ENCODE measurements at places on chromosomes 12 and 14.

DNA sequence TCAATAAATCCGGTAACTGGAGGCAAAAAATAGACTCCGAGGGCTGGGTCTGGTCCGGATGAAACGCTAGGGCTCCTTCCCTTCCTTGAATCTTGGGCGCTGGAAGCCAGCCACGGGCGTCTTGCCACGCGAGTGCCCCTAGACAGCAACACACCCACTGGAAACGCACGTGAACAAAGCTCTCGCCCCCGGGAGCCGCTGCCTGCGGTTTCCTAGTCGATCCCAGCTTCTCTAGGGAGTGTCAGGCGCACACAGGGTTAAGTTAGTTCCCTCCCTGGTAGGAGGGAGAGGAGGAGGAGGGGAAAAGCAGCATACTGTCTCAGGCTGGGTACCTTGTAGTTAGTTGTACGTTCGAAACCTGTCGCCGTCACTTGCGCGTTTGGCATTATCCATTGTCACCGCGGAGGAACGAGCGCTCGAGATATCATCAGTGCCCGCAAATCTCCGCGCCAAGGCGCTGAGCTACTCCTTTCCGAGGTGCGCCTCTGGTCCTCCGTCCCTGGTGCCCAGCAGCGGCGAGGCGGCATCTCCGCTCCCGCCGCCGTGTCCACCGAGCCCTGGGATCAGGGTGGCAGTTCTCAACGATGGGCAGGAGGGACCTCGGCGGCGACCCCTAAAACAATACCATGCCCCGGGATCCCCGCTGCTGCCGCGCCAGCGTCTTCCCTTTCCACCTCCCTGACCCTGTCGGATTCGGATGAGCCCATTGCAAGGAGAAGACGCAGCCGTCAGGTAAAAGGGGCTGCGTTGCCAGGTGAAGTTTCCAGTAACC is at the start of gene FLRT2:
Gene FLRT2, plus strand, starts transcription at position 342 of the 772 bp plus-strand sequence. CDS start 91,371 bp downstream, outside the sequence.
- peak; percentile 77 for DNase-seq

DNA sequence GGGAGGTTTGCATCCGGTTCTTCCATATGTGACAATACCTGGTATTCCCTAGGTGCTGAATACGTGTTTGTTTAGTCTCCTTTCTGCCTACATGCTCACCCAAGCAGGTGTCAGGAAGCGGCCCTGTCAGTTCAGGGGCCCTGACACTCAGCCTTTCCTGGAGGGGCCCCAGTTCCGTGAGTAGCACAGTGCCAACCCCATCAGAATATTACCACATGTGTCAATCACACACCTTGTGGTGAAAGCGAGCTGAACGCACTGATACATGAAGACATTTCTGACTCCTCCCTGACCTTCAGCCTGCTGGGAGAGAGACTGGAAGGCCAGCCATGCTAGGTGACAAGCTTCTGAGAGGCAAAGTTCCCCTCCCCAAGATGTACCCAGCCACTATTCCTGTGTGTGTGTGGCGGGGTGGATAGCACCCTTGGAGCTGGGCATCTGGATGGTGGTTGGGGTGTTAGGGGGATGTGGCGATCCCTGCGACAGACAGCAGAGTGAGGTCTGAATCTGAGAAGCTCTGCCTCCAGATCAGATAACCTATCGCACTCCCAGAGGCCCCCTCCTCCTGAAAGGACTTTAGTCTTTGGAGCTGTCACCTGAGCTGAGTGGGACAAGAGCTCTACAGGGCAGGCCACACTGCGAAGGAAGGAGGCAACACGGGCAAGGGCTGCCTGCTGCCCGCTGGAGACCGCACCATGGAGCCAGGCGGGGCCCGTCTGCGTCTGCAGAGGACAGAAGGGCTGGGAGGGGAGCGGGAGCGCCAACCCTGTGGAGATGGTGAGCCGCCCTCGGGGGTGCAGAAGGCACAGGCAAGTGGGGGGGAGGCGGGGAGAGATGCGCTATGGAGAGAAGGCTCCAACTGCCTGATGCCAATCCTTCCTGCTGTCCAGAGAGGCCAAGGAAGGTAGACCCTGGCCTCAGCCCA is at the start of gene SOAT2:
Gene SOAT2, plus strand, starts transcription at position 604 of the 925 bp plus-strand sequence. Its CDS starts 92 bp downstream, at position 696.
- DNase-seq = no peak

DNA sequence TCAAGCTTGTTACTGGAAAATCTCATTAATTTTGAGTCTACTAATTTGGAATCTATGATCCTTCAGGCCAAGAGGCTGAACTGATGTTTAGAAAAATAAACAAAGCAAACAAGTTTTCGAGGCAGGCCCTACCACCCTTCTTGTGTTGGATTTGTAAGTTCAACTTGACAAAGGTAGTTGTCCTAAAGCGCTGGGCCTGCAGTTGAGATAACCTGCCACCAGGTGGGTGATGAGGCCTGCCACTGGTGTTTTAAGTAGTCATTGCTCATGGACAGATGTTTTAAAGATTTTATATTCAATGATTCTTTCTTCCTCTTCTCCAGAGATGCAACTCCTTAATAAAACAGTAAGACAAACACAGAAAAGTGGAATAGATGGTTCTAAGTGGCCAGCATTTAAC is 19.4 kb downstream of the ACVRL1 start:
- no peak for DNase-seq

DNA sequence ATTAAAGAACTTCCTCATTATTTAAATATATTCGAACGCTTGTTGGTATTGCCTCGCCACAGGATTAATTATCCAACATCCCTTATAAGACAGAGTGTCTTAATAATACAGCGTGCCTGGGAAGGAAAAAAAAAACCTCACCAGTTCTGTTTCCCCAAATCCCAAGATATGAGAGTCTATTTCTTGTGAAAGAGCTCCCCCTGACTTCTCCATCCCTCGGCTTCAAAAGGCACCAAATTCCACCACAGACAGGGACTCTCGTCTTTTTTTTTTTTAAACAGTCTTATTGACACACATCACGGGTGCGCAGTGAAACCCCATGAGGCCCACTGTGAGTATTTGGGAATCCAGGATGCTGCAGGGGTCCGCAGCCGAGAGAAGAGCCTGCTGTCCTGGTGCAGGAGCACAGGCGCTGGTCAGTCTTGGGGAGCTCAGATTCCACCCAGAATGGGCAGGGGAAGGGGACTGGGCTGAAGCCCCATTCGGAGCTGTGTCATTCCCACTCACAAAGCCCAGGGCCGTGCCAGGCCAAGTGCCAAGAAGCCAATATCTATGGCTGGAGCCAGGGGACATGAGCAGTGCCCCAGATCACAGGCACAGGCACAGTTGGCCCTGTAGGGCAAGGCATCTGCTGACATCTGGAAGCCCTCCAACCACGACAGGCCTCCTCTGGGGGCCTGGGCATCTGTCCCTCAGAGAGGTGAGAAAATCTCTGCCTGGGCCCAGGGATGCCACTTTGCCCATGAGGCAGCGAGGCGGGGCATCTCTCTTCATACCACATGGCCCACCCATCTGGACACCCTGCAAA is 71.9 kb downstream of the BCL11B start:
- no peak for DNase-seq

DNA sequence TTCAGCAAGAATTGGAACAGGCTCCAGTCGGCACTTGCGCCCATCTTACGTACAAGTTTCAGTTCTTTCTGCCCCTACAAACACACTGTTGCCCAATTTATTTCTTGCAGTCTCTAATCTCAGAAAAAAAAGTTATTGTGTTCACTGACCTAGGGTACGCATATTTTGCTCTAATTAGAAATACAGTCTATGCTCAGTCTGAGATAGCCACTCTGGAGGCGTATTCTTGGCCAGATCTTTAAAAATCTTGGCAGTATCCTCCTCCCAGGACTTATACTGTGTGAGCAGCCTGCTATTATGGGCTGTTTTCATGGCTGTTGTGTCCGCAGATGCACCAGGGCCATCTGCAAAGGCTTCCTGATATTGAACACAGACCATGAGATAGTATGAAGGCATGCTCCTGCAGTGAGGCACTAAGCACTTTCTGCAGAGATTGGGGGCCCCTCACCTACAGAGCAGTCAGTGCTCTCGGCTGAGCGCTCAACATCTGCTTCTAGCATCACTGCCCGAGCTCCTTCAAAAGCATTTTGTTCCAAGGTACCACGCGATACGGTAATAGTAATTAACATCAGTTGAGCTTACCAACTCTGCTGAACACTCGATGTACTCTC is 57.9 kb downstream of the PPM1H start:
- peak; percentile 27 for DNase-seq

DNA sequence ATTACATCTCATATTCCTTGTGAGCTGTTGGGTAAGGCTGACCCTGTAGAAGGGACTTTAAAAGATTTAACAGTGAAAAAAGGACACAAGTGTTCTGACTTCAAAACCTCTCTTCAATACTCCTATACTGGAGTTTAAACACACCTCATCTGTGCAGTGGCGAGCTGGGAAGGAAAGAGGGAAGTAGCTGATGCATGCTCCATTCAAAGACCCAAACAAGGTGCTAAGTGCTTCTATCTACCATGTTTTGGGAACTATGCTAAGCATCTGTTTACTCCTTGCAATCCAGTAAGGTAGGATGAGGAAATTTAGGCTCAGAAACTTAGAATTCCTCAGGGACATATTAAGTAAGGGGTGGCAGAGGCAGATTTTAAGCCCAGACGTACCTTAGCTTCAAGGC is 16.4 kb upstream of the DNM1L start:
- no peak for DNase-seq

- DNase-seq = no peak
Measured at GRCh38 chr12:7748852-7749251, 1.7 kb upstream of the CLEC4C start.

- no peak for DNase-seq
Measured at GRCh38 chr12:14913381-14913781, 25.0 kb downstream of the ERP27 start.

DNA sequence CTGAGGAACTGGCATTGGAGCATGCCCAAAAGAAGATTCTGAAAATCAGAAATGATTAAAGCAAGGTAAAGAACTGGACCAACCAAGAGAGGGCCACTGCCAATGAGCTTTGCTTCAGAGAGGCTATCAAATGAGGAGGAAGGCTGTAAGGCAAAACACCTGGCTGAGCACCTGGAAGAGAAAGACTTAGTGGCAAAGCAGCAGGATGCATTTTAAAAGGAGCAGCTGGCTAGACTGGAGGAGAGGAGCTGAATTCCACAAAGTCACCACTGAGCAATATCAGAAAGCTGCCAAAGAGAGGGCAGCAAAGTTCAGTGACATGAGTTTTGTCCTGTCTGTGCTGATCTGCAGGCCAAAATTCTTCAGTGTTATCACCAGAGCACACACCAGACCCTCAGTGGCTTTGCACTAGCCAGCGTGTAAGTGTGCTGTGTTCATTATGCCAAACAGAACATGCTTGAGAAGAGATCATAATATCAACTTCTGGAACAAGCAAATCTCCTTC is 338.7 kb downstream of the TRHDE start:
- DNase-seq = no peak

DNA sequence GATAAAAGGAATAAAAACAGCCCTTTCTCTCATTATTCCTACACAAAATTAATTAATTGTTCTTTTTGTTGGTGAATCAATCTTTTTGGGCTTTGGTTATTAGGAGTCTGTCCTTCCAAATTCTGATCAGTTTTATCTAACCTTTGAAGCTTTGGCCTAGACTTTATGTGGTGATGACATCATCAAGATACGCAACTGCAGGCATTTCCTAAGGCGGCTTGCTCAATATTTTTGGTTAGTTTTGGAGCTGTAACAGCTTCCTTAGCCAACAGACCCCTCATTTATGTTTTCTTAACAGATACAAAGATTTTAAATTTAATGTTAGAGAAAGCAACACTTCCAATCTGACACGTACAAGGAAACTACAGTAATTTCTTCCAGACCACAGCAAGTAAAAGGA is 87.8 kb upstream of the PDE3A start:
- no peak for DNase-seq

DNA sequence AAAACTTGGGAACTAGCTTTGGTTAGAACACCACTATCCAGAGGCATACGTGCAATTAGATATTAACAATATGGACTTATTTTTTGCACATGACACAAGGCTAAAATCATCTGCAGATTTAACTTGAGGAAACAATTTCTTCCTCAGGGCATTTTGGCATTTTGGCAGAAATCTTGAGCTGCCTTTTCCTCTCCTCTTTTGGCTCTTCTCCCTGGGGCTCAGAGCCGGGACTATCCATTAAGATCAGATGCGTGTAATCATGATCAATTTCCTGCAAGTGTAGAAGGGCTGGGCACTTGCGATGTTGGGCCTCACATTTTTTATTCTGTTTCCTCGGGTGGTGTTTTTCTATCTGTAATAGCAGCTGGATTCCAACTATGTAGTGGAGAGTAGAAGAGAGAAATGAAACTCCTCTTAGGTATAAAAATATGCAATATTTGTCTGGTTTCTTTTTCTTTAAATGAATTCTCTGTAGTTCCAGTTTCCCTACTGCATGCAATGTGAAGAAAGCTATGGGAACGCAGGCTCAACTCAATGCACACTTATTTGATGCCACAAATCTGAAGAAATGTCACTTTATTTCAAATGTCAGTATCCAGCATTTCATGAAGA is 1010.8 kb downstream of the FLRT2 start:
- DNase-seq = no peak

DNA sequence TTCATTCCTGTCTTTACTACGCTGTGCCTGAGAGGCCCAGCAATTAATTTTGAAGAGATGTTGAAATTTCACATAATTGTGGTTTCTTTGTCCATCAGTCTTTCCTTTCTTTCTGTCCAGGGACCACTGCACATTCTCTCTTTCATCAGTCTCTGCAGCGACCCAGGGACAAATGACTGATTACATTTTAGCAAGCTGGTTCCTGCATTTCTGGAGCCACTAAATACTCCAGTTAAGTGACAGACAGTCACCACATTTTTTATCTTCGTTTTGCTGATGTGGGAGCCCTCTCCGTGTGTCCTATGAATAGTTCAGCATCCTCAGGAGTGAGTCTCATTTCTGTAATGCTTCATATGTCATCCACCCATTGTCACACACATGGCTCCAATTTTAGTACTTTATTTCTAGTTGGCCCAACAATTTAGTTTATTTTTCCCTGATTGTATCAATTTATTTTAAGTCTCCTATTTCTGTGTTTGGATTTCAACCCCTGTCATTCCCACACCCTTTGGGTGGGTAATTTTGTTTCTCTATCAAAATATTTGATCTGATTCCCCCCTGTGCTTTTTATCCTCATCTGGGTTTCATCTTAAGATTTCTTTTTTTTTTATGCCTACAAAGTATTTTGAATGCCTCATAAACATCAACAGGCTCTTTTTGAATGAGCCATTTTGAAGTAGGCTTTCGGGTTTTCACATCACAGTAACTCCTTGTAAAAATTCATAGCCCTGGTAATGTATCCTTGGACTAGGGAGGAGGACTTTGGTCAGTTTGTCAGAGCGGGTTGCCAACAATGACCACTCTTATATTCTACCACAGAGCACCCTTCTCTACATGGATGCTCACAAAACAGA is 1196.5 kb downstream of the GALC start:
- DNase-seq = no peak

DNA sequence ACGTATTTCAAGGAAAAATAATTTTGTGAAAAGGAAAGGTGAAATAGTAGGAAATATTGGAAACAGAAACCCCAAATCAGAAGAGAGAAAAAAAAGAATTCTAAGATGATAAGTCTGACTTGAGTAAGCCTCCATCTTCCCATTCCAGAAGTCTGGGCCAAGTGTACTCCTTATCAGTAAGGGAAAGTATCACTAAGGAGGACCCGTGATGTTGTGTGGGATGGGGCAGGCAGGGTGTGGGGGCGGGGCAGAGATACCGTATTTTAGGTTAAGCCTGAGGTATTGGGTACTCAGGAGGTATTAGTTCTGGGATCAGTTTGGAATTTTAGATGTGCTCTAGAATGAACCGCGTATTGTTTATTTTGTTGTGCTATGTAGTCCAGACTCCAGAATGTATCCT is 33.8 kb upstream of the PSMA6 start:
- DNase-seq = no peak

Measured in muscle of arm (tissue), 14 donors.